HCT116 (cell line): ENCODE measurements at places on chromosomes 4 and X. TPM values are rescaled to one million over a fixed set of nuclear protein-coding genes. Genes with fewer than 3 reads are reported as not detected.
A peak's percentile ranks its signal among the peaks of the same experiment; 100 is the strongest.

The SAGE1 gene
- not detected for total RNA-seq

The TMPRSS11D gene
- not detected for total RNA-seq

The HHIP gene
- not detected for total RNA-seq

The NEUROG2 gene
- 0.12 TPM for total RNA-seq

- DNase-seq: no peak
- no peak overlapping the region for H3K4me3 ChIP-seq
- H3K36me3 ChIP-seq: no peaks in the 10 kb centered on the region
- H3K27me3 ChIP-seq: no peaks in the 10 kb centered on the region
Observed at GRCh38 chr4:46274717-46275116, 115.2 kb downstream of the GABRA2 start.

DNA sequence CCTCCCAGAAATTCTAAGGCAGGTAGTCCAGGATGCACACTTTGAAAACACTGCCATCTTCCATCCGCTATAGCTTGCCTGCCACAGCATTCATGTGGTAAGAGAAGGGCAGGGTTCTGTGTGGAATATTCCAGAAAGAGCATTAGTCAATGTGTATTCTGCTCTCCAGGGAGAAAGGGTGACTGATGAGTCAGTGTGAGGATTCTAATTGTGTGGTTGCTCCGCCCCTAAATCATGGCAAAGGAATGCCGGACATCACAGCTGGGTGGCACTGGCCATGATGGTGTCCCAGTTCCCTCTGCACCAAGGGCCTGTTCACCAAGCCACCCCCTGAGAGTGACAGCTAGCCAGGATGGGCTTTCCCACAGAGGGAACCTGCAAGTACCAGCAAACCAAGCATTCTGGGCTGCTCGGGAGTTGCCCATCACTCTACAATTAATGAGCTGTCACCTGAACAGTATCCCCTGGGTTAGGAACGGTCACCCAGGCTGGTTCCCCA, 9.5 kb downstream of the IDS start:
- peak overlapping the region; percentile 46; the same call in 1 of the 2 replicates for H3K27ac ChIP-seq
- no peak overlapping the region for H3K4me3 ChIP-seq
- peaks cover 7% of the 10 kb centered on the region; the same call in 1 of the 2 replicates for H3K36me3 ChIP-seq
- H3K27me3 ChIP-seq: no peaks in the 10 kb centered on the region
- peak; percentile 59 for DNase-seq

GRCh38 chrX:24332878-24333277, 19.0 kb upstream of the SUPT20HL2 start:
- no peaks in the 10 kb centered on the region for H3K27me3 ChIP-seq
- no peak for DNase-seq
- H3K36me3 ChIP-seq: no peaks in the 10 kb centered on the region
- H3K27ac ChIP-seq: no peak overlapping the region

DNA sequence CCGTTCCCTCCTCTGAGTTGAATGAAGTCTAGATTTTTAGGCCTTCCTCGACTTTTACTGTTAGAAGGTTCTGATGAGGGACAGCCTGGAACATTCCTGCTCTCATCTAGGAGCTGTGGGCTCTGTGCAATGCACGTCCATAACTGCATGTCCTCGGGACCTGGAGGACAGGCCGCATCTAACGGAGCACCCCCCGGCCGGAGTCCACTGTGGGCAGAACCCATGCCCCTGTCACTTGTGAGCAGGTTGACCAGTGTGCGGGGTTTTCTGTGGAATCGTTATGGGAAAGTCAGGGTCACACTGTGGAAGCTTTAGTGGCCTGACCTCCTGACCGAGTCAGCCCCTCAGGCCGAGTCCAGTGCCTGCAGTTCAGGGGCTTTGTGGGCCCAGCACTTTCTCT, 19.3 kb upstream of the TADA2B start:
- peaks cover 37% of the 10 kb centered on the region for H3K4me1 ChIP-seq
- no peak overlapping the region for H3K27ac ChIP-seq
- H3K36me3 ChIP-seq: peaks cover 5% of the 10 kb centered on the region
- no peak overlapping the region for H3K4me3 ChIP-seq

DNA sequence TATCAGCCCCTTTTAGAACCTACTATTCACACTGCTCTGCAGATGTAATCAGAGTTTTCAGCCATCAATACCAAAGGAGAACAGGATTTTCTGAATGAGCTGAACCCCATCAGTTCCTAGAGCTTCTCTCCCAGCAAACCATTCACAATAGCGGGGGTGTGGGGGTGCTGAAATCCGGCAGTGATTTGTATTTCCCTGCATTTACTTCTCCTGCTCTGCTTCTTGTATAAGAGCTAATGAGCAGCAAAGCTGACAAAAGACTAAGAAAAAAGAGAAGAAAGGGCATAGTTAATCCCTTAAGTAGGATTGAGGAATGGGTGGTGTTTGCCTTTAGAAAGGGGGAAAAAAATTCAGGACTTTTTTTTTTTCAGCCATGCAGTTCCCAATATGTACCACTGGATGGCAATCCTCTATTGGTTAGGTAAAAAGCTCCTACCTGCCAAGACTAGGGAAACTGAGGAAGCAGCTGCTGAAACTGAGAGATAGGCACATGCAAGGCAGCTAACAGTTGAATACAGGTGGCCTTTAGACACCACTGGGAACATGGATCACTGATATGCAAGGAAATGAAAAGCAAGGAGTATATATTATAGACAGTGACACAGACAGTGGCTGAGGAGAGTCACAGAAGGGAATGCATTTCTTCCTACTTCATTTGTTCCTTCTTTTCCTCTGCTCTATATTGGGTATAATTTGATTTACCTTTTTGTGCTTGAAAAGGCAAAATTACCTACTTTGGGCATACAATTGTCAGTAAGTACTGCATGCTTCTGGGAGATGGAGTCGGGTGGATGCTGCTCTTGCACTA, 217.9 kb downstream of the HS6ST2 start:
- peaks cover 19% of the 10 kb centered on the region for H3K4me1 ChIP-seq
- H3K27me3 ChIP-seq: no peaks in the 10 kb centered on the region
- H3K27ac ChIP-seq: no peak overlapping the region
- H3K36me3 ChIP-seq: no peaks in the 10 kb centered on the region

GRCh38 chr4:150149381-150149780, 71.1 kb downstream of the DCLK2 start:
- H3K36me3 ChIP-seq: no peaks in the 10 kb centered on the region
- H3K27ac ChIP-seq: no peak overlapping the region
- no peaks in the 10 kb centered on the region for H3K4me1 ChIP-seq
- H3K4me3 ChIP-seq: no peak overlapping the region
